Myocyte (in vitro differentiated cells): ENCODE measurements at places on chromosomes 6 and 20. TPM values are rescaled to one million over a fixed set of nuclear protein-coding genes. Genes with fewer than 3 reads are reported as not detected.

The PI16 gene
- not detected in 2 replicates for total RNA-seq

The ANGPT4 gene
- not detected in 2 replicates for total RNA-seq

The SIRPD gene
- not detected in 2 replicates for total RNA-seq

The PKIB gene
- total RNA-seq, result 1.4 and 1.8 TPM in 2 replicates

The ATF6B gene
- total RNA-seq, result 26.4 and 34.7 TPM in 2 replicates

The TAAR2 gene
- total RNA-seq, result not detected in 2 replicates

The PRSS16 gene
- not detected in 2 replicates for total RNA-seq

The ZSWIM3 gene
- total RNA-seq, result 4.5 and 4.7 TPM in 2 replicates

The SLC25A27 gene
- total RNA-seq, result 4.6 and 6.0 TPM in 2 replicates

The BPIFA1 gene
- total RNA-seq, result not detected in 2 replicates

The RNF144B gene
- total RNA-seq, result 3.2 and 6.7 TPM in 2 replicates

DNA sequence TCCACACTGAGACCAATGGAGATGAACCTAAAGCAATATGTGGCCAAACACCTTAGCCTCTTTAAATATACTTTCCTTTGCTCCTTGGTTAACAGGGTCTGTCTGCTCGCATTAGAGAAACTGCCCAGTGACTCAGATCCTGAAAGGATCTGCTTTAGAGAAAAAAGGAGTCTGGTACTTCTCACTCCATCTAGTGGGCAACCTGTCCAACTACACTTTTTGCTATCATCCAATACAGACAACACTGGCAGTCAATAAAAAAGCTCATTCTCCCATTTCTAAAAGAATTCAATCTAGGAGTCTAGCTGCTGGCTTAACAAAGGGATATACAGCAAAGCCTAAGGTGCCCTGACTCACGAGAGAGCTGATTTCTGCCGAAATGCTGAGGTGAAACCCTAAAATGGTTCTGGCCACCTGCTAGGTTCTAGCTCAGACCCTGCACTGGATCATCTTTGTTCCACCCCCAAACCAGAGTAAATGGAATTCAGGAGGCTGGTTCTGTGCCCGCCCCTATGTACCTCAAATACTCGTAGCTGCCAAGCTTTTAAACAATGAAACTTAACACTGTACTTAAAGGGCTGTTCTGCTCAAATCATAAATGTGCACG is 11.5 kb downstream of the GNL1 start:
- peak; percentile 68 for DNase-seq

- DNase-seq, result no peak
Measured at GRCh38 chr20:48422242-48422960, 405.4 kb downstream of the PREX1 start.

DNA sequence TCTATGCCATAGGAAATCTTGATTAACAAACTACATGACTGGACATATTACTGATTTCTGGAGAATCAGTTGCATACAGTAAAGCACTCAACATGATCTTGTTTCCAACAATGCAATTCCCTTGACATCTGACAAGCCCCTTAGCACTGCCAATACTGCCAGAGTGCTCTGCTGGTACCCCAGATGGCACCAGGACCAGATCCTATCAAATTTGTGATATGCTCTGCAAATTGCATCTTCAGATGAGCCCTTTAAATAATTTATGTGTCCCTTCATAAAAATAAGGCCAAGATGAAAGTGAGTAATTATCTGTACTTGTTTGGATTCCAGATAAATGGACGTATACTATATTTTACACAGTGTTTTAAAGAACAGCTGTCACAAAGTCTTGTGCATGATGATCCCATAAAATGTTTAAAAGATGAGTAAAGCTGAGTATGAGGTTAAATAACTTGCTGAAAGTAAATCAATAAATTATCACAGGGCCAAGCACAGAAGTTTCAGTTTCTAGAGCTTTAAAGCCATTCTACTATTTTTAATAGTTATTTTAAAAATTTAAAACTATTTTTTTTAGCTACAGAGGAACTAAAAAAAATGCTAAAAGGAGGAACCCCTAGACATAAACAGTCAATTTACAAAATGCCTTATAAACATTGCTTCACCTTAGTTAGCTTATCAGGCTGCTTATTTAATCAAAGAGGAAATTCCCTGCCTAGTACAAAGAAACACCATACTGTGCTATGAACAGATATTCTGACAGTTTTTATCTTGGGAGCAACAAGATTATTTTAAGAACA is 42.1 kb downstream of the NUDT3 start:
- no peak for DNase-seq

DNA sequence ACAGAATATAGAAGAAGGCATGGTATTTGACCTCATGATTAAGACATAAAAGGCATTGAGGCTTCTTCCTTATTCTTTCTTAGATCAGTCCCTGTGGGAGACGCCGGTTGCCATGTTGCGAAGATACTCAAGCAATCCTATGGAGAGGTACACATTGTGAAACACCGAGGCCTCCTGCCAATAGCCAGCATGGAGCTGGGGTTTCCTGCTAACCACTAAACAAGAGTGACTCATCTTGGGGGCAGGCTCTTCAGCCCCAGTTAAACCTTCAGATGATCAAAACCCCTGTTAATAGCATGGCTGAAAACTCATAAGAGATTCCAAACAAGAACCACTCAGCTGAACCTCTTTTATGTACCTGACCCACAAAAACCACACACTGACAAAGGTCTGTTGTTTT is 478.8 kb downstream of the CD83 start:
- peak; percentile 18 for DNase-seq

DNA sequence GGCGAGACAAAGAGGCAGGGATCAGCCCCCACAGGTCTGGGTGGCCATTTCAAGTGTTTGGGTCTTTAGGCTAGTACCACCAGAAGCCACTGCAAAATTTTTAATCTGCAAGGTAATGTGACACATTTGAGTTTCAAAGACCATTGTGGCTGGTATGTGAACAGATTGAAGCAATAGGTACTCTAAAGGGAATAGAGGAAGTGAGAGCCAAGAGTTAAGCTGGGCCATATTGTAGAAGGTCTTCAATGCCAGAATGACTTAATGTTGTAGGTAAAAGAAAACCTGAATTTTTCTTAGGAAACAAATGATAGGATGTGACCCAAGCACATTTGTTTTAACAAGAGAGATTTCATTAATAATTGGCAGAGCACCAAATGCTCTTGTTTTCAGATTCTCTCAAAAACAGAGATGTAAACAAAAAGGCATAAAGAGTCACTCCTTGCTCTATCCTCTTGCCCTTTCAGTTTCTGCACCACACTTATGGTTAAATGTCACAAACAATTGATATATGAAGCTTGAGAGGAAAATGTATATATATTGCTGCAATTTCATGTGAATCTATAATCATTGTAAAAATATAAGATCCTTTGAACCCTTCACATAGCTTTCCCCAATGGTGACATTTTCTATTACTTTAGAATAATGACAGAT is 307.1 kb upstream of the PLN start:
- no peak for DNase-seq

- DNase-seq, result peak; percentile 13
Measured at GRCh38 chr6:72140795-72141194, 254.4 kb downstream of the RIMS1 start.

- no peak for DNase-seq
Measured at GRCh38 chr6:16995511-16996250, 106.2 kb upstream of the STMND1 start.

DNA sequence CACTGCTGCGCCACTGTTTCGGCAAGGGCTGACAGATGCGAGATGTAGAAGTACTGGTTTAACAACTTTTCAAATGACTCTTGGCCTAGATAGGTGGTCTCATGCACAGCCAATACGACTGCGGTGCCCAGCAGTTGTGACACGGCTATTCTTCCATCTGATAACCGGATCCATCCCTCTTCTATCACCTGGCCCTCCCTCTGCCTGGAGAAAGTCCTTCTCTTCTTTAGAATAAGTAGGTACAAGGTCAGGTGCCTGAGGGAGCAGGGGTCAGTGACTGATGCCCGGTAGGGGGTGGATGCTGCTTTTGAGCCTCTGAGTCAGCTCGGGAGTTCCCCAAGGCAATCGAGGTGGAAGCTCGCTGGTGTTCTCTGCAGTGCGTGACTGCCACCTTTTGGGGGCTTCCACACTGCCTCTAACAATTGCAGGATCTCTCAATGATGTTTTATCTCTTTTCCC is 166.8 kb upstream of the GRIK2 start:
- peak; percentile 75 for DNase-seq

DNA sequence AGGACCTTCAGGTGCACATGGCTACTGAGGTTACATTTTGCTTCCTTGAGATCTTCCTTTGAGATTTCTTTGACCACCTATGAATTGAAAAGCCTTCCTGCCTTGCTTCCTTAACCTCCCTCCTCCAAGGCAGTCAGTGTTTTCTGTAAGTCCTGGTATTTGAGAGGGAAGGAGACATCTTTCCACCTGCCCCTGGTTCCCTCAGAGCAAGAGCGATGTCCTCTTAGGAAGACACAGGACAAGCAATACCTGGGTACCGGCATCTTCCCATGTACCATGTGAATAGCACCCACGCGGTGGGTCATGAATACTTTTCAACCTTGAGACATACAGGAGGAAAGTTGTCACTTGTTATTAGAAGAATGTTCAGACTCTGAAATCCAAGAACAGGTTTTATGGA is 37.1 kb downstream of the GINS1 start:
- DNase-seq, result no peak

DNA sequence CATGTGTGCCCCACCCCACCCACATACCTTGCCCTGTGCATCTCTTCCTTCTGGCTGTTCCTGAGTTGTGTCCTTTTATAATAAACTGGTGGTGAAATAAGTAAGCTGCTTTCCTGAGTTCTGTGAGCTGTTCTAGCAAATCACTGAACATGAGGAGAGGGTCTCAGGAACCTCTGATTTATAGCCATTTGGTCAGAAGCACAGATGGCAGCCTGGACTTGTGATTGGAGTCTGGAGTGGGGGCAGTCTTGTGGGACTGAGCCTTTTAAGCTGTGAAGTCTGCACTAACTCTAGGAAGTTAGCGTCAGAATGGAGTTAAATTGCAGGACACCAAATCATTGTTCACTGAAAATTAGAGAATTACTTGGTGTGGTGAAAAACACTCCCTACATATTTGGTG is 245.4 kb downstream of the LRFN2 start:
- no peak for DNase-seq

- DNase-seq, result no peak
Measured at GRCh38 chr20:58576603-58576970, 61.4 kb upstream of the APCDD1L start.

DNA sequence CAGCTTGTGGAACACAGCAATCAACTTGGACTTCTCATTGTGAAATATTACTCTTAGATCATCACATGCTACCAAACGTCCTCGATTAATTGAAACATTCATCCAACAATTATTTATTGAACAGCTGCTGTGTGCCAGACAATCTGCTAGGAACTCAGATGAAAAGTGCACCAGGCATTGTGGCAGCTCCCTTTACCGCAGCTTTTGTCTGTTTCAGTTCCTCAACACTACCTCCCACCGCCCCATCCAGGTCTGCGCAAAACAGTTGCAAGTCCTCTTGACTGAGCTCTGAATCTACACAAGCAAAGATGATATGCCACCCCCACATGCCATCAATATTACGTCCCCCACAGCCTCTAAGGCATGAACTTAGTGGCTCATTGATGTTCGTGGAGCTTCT is 1094.4 kb upstream of the MAP3K7 start:
- no peak for DNase-seq

DNA sequence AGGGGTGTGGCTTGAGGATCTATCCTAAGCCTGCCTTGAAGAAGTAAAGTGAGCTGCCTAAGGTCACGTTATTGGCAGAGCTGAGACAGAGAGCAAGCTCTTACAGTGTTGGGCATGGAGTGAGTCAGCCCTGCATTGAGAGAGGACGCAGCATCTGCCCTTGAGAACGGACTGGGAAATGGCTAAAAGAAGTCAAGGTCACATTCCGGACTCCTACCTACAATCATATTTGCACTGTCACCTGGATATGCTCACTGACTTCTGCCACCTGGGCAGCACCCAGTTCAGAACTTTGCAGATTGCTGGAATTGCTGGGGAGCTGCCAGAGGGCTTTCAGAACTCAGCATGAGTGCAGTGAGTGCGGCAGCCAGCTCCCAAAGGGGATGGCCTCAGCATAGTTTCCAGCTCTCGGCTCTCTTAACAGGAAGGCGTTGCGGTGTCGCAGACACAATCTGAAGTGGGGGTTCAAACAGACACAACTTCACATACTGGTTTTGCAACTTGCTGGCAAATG is 199.3 kb upstream of the SGK1 start:
- peak; percentile 83 for DNase-seq

DNA sequence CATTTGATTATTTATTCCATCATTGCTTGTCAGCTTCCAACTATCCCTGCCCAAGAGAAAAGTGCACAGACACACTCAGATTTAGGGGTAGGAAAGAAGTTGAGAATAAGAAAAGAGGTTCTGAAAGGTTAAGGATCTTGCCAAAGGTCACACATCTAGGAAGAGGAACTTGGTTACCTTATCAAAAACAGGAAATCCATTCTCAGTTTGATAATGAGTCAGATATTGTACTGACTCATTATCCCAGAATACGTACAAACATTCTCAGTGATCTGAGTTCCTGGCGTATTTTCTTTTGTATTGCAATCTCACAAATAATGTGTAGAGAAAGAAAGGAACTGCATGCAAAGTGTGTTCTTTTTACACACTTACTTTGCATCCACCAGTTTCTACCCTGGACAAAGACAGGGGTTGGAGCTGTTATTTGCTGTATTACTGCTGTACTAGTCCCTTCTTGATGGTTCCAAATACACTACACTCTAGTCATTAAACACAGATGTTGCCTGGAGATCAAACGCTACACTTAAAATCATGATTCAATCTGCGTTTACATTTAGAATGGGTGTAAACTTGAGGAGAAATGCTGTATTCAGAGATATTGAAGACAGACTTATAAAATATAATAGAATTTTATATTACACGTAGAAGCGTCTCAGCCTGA is 545.7 kb downstream of the PRKN start:
- no peak for DNase-seq

DNA sequence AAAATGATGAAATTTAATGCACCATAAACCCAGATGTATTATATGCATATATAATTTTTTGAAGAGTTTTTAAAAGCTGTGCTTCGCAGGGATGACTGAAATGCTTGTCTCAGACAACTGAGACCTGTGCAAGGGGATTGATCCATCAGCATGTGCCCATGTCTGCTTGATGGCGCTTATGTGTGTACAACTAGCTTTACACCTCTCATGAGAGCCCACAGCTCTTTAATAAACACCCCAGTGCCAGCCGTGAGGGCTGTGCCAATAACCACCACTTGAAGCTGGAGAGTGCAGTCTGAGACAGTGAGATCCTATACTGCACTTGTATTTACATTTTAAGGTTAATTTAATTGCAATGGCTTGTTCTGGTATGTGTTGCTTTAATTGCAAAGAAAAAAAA is 225.5 kb downstream of the BCKDHB start:
- DNase-seq, result no peak

- DNase-seq, result no peak
Measured at GRCh38 chr6:37583261-37583660, 83.6 kb upstream of the CCDC167 start.

GRCh38 chr20:51535075-51535386 is 7.5 kb downstream of the NFATC2 start:
- DNase-seq, result no peak

DNA sequence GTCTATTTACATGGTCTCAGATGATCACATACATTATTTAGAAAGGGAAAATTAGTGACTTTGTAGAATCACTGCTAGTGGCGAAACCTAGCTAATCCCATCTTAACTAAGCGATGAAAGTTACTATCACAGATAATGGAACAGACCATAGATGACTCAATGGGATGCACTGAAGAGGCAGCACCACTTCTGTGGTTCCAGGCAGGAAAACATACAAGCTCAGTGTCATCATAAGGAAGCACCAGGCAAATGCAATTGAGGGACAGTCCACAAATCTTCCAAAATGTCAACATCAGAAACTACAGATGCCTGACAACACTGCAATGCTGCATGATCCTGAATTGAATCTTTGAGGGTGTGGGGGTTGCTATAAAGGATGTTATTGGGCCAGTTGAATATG is 15.9 kb upstream of the SNAI1 start:
- no peak for DNase-seq
